ENCODE measurements at places on chromosomes 2 and 18. TPM values are rescaled to one million over a fixed set of nuclear protein-coding genes. Genes with fewer than 3 reads are reported as not detected.

The FKBP7 gene
- 124 TPM for total RNA-seq

The CD8B2 gene
- total RNA-seq, result 0.37 TPM

The FAP gene
- 57.7 TPM for total RNA-seq

The RFX8 gene
- 0.69 TPM for total RNA-seq

The DNAJC10 gene
- total RNA-seq, result 117 TPM

The SH3BP4 gene
- 11.7 TPM for total RNA-seq

The MEP1B gene
- total RNA-seq, result 0.11 TPM

The ALK gene
- total RNA-seq, result 1.0 TPM

The WNT6 gene
- 0.16 TPM for total RNA-seq
